ENCODE measurements at places on chromosomes 2 and 18.

GRCh38 chr2:120465012-120465700 lies 119.2 kb downstream of the INHBB start:
- ATAC-seq: no peak

DNA sequence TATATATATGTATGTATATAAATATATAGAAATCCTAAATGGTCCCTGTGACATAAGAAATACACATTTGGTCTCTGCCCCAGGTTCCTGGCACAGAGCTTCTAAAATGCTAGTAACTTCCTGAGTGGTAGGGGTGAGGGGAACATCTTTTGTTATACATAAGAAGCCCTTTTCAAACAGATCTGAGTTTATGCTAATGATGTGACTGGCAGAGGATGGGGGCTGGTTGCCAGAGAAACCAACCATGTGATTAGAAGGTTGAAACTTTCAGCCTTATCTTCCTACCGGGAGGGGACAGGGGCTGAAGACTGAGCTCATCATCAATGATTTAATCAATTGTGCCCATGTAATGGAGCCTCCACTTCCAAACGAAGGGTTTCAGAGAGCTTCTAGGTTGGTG lies 16.3 kb downstream of the MFSD2B start:
- ATAC-seq: no peak

DNA sequence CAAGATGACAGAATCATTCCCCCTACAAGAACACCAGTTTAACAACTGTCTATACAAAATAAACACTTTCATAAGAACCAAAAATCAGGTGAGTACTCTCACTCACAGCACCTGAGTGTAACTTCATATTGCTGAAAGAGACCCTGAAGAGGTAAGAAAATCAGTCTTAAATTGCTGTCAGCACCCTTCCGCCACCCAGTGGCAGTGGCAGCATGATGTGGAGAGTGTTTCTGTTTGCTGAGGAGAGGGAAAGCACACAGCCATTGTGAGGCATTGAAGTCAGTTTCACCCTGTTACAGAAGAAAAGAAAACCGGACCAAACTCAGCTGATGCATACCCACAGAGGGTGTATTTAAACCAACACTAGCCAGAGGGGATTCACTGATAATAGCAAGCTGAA lies 1240.8 kb upstream of the CRIM1 start:
- no peak for ATAC-seq

- no peak for ATAC-seq
Measured at GRCh38 chr2:43495727-43496126, 100.1 kb downstream of the THADA start.

DNA sequence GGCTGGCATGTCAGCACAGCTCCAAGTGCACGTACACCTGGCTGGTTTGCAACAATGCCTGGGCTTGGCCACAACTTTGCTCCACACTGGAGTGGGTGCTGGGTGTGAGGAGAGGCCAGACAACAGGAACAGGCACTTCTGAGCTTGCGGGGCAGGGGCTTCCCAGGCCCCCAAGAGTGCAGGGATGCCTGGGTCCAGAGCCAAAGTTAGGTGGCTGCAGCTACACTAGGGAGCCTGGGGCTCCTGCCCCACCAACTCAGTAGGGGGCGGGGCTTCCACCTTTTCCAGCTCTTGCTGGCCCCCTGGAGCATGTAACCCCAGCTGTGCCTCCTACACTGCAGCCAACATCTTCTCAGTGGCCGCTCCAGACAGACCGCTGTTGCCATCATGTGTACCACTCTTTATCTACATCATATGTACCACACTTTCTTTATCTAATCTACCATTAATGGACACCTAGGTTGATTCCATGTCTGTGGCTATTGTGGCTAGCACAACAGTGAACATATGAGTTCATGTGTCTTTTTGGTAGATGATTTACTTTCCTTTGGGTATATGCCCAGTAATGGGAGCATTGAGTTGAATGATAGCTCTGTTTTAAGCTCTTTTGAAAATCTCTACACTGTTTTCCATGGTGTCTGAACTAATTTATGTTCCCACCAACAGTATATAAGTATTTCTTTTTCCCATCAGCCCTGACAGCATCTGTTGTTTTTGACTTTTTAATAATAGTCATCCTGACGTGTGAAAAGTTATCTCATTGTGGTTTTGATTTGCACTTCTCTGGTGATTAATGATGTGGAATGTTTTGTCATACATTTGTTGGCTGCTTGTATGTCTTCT lies 87.9 kb downstream of the ZNF804A start:
- peak; percentile 13 for ATAC-seq

- no peak for ATAC-seq
Measured at GRCh38 chr2:124563426-124563825, 538.3 kb downstream of the CNTNAP5 start.

- ATAC-seq: no peak
Measured at GRCh38 chr18:21820033-21820810, 79.6 kb downstream of the MIB1 start.

DNA sequence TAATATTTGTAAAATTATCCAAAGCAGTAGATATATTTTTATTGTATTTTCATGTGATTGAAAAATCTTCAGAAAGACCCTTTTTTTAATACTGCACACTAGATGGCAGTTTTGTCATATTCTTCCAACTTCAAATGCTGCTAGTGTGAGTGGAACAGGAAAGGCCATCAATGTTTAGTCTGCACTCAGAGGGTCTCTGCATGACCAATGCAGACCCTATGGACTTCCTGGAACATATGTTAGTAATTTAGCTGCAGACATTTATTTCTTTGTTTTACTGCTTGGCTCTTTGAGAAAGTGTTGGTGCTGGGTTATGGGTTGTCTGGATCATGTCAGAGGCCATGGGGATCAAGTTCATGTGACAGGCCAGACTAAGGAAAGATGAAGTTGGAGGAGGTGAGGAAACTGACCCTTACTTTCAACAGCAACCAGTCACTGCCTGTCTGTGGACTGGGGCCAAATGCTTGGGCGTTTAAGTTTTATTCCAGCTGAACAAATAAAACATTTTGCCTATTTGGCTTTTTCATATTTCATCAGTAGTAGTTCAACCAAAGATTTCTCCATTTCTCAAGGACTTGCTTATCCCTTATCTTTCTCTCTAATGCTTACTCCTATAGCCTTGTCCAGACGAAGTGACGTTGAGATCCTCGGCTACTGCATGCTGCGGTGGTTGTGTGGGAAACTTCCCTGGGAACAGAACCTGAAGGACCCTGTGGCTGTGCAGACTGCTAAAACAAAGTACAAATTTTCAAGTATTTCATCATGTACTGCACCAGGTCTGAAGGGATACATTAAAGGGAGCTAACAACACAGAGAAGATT lies 84.8 kb downstream of the VRK2 start:
- no peak for ATAC-seq

DNA sequence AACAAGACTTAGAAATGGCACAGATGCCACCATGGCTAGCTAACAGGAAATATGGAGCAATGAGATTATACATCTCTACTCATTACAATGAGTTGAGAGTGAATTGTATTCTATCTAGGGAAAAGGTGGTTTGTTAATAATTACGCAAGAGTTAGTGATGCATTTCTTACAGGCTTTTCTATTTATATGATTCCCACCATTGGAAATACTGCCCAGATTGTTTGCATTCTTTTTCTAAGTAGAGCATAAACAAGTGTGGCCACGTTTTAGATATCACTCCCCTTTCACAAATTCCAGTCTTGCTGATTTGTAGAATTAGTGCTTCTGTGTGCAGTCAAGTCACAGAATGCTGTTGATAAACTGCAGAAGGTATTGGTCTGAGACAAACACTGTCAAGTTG lies 56.6 kb downstream of the ZNF804A start:
- ATAC-seq: no peak

- ATAC-seq: no peak
Measured at GRCh38 chr2:233656443-233656842, 15.3 kb upstream of the UGT1A9 start.

DNA sequence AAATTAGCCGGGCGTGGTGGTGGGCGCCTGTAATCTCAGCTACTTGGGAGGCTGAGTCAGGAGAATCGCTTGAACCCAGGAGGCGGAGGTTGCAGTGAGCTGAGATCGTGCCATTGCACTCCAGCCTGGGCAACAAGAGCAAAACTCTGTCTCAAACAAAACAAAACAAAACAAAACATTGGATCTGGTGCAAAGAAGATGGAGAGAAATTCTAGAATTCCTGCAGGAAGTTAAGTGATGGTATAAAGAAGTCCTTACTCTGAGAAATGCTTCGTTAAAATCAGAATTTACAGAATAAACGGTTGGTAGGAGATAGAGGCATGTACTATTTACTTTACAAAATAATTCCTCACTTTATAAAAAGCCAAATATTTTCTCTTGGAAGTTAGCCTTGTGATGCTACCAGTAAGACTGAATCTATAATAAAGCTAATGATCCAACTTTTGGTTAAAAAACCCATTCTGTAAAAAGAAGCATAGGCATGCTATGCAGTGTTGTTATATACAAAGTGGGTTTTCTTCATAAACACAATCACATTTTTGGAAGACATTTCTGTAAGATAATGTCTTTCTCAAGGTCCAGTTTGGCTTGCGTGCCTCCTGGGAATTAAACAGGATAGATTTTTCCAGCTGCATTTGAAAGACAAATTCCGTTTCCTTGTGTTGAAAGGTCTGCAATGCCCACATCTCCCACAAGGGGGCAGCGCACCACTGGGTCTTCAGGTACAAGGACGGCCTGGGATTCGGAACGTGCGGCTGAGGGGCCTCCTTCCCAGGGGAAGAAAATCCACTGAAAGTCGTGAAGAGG lies 35.6 kb upstream of the PNO1 start:
- peak; percentile 57 for ATAC-seq

- ATAC-seq: no peak
Measured at GRCh38 chr2:241091734-241092445, 10.2 kb downstream of the MTERF4 start.

- ATAC-seq: no peak
Measured at GRCh38 chr2:161166538-161167409, 6.5 kb downstream of the TANK start.

GRCh38 chr18:4119813-4120212 lies 335.3 kb downstream of the DLGAP1 start:
- ATAC-seq: no peak

- no peak for ATAC-seq
Measured at GRCh38 chr2:75007819-75008218, 49.4 kb downstream of the POLE4 start.

DNA sequence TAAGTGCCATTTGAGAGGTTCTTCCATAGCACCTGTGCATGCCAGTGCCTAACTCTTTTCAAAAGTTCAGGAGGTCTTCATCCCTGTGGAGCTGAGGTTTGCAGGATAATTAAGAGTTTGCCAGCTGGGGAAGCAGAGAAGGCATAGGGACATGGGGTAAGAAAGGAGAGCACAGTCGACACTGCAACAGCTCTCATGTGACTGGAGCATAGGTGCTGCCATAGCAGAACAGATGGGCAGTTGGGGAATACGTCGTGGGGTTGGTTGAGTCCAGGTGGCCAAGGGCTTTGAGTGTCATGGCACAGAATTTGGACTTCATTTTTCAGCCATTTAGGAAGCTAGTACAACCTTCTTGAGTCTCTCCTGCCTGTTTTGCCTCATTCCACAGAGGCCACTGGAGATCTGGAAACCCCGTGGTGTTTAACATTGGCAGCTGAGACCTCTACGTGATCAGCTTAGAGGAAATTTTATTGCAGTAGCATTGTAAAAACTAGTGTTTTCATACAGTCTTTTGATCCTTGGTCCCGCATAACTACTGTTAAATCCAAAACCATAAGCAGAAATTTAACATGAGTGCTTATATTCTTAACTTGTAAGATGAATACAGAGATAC lies 65.1 kb downstream of the CRIM1 start:
- ATAC-seq: no peak

DNA sequence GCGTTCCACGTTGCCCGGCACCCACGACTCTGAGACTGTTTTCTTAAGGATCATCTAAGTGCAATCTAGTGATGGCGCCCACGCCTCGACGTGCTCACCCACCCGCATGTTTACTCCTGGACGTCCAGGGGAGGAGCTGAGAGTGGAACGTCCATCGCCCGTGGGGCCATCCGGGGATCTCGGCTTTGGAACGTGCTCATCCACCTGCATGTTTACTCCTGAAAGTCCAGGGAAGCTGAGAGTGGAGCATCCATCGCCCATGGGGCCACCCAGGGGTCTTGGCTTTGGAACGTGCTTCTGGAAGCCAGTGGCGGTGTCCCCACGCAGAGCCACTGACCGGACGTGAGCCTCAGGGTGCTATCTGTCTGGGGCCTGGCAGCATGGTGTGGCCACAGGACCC lies 45.6 kb upstream of the SALL3 start:
- ATAC-seq: no peak

DNA sequence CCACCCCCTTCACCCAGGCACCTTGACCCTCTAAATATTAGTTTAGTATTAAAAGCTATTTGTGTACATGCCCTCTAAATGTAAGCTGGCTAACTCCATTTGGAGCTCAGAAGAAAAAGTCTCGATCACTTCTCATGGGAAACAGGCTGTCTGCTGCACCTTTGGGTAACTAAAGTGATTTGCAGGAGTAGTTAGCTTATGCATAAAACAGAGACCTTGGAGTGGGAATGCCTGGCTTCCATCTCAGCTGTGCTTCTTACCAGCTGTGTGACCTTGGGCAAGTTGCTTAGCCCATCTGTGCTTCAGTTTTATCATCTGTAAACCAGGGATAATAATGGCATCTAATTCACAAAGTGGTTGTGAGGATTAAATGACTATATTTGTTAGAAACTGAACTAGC lies 29.9 kb downstream of the IGFBP2 start:
- ATAC-seq: no peak

- no peak for ATAC-seq
Measured at GRCh38 chr2:37802211-37802752, 122.8 kb upstream of the RMDN2 start.
